Left cardiac atrium (tissue), 4 donors: ENCODE measurements at places on chromosomes 2 and 18. TPM values are rescaled to one million over a fixed set of nuclear protein-coding genes. Genes with fewer than 3 reads are reported as not detected.

The LCT gene
- total RNA-seq, result not detected

The ZDBF2 gene
- 10.4 TPM for total RNA-seq

GRCh38 chr2:239204136-239204875, 196.5 kb downstream of the HDAC4 start:
- no peak for DNase-seq

The RAB12 gene
- total RNA-seq, result 82.2 TPM

- DNase-seq, result peak; percentile 58
Measured at GRCh38 chr2:231483398-231484329, 19.4 kb upstream of the NCL start.

The FHL2 gene
- 32.3 TPM for total RNA-seq

- no peak for DNase-seq
Measured at GRCh38 chr2:179393481-179393880, 128.8 kb upstream of the SESTD1 start.

The ADRA2B gene
- total RNA-seq, result 1.6 TPM

DNA sequence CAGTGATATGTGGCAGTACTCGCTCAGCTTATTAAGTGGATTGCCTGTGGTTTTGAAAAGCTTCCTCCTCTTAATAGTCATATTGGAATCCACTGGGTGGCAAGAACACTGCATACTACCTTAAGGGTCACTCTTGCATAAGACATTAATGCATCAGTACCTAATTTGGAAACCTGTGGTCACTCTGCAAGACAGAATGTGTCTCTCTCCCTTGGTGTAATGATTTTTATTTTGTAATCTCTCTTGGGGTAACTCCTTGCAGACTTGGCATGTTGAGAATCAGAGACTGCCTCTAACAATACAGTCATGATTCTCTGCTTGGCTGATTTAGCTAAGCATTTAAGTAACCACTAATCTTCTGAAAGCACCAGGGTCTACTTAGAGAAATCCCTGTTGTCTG, 33.0 kb upstream of the IER3IP1 start:
- no peak for DNase-seq

DNA sequence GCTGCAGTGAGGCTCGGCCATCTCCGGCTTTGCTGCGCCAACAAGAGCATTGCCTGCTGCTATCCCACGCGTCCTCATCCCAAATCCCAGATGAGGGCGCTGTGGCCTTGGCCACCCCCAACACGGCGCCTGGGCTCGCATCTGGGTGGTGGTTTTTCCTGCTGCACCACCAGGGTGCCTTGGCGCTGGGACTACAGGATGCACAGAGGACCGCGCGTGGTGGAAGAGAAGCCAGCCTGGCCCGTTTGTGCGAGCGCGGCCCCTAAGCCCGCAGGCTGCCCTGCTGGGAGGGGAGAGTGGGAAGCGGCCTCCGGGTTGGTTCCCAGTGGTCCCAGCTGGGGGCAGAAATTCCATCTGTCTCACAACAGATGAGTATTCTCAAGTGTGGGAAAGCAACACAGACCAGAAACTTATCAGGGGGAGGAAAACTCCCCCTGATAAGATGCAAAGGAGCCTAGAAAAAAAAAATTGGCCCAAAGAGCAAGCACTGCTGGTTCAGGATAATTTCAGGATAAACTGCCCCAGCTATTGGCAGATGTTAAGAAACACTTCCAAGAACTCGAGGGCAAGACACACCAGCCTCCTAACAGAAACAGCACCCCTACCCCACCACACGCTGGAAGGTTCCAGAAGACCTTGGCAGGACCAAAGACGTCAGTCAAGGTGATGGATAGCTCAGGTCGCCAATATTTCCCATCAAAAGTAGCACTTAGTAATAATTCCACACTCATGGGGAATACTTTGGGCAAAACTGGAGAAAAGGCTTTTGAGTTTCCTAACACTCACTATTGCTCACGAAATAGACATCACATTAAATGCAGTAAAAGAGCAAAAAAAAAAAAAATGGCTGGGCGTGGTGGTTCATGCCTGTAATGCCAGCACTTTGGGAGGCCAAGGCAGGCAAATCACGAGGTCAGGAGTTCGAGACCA, 152.1 kb downstream of the PXDN start:
- peak; percentile 87 for DNase-seq

DNA sequence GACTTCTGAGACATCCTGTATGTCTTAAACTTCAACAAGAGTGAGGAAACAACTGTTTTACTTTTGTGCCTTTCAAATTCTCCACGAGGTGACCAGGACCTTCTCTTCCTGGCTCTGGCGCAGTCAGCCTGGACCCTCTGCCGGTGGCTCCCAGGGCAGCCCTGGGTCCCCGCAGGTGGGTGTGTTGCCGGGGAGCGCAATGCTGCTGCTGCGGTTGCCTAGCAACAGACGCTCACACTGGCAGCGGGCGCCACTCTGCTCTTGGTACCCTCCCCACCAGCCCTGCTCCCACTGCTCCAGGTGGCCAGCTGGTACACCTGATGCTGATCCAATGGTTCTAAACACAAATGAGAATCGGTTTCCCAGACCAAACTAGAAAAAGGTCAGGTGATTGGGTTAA, 58.7 kb downstream of the GNAL start:
- DNase-seq, result no peak

GRCh38 chr2:65228263-65228750, 676 bp downstream of the ACTR2 start:
- DNase-seq, result no peak

The MPHOSPH10 gene
- 18.3 TPM for total RNA-seq

DNA sequence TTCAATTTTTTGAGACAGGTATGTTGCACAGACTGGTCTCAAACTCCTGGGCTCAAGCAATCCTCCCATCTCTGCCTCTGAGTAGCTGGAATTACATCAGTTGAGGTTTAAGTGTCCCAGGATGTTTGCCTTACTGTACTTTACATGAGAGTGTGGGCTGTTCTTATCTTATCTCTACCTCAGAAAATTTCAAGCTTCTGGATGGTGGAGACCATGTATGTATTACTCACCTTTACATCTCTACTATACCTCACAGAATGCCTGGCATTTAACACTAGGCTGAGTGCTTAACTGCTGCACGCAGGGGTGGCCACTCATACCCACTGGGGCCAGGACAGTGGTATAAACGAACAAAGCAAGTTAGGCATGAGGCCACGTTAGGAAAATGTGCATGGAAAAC, 272.0 kb upstream of the RAB12 start:
- no peak for DNase-seq

GRCh38 chr2:167908786-167909185, 338.6 kb downstream of the STK39 start:
- DNase-seq, result no peak

The HYCC2 gene
- 15.2 TPM for total RNA-seq

DNA sequence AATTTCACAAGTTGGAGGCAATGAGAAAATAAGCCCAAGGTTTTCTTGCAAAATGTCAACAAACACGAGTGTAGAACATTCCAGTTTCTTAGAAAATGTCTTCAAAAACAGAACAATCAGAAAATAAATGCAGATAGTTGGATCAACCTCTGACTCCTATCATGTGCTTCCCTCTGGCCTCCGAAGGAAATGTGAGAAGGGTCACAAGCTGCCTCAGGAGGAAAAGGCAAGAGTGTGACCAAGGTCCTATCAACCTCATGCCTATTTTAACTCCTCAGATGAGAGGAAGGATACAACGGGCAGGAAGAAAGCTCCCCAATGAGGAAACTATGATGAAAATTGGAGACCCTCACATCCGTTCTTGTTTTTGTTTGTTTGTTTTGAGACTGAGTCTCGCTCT, 7.9 kb downstream of the SCYGR5 start:
- DNase-seq, result no peak

- DNase-seq, result peak; percentile 64
Measured at GRCh38 chr2:1593371-1594122, 150.8 kb downstream of the PXDN start.

The MRPS5 gene
- 56.0 TPM for total RNA-seq

DNA sequence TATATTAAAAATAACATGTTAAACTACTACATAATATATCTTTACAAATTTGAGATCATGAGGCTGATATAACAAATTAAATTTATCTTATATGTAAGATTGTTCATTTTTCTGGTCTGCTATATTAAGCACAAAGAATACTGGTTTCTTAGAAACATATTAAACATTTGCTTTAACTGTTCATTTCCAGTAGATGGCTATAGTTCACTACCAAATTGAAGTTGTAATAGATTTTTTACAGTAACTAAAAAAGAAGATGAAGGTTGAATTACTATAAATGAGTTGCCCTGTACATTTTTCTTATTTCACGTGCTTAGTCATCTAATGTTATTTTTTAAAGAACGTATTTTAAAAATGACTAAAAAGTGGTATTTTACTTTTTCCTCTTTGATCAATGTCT, 57.0 kb downstream of the ZNF407 start:
- no peak for DNase-seq

DNA sequence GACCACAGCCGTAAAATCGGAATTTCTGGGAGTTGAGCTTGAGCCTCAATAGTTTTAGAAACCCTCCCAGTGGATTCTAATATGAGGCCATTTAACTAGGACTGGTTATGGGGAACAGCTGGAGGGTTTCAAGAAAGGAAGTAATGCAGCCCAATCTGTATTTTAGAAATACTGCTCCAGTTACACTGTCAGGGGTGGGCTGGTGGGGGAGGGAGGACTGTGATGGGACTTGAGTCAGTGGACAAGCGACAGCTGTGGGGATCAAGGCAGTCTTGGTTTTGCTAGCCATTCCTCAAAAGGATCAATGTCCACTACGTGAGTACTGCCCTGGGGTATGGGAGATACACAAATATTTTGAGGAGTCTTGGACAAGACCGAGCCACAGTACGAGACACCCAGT, 34.8 kb downstream of the ASB1 start:
- DNase-seq, result no peak

DNA sequence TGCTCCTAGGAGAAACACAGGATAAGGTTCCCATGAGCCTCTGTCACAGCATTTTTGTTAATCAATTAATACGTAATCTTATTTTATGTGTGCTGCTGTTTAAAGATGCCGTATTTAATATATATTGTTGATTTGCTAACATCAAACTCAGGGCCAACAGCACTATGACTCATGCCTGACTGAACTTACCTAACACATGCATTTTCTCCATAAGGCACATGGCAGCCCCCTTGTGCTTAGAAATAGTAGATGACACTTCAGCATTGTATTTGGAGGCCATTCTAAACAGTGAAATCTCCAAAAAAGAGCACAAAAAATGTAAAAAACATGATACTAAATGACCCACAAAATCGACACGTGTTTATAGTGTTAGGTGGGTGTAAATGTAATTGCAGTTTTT, 314.8 kb downstream of the MYCN start:
- no peak for DNase-seq

GRCh38 chr2:40371525-40372282, 80.2 kb downstream of the SLC8A1 start:
- peak; percentile 29 for DNase-seq

- no peak for DNase-seq
Measured at GRCh38 chr2:240831594-240832204, 11.7 kb upstream of the KIF1A start.

DNA sequence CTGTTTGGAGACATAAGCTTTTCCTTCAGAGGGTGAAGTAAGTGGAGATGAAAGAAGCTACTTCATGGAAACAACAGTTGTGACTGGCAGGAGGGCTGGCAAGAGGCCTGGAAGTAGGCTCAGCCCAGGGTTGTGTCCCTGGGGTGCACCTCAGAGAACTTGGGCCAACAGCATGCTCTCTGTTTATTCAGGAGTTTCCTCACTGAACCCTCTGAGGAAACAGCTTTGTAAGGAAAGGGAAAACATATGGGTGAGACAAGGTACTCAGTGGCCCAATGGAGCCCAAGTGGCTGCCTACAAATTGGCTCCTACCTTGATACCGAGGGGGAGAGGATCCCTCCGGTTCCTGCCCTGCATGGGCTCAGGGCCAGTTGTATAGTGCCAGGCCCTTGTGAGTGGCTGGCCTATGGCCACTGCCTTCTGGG, 115.5 kb upstream of the ITGA6 start:
- peak; percentile 73 for DNase-seq
